ACHN (cell line): ENCODE measurements at places on chromosomes 7 and 10.

DNA sequence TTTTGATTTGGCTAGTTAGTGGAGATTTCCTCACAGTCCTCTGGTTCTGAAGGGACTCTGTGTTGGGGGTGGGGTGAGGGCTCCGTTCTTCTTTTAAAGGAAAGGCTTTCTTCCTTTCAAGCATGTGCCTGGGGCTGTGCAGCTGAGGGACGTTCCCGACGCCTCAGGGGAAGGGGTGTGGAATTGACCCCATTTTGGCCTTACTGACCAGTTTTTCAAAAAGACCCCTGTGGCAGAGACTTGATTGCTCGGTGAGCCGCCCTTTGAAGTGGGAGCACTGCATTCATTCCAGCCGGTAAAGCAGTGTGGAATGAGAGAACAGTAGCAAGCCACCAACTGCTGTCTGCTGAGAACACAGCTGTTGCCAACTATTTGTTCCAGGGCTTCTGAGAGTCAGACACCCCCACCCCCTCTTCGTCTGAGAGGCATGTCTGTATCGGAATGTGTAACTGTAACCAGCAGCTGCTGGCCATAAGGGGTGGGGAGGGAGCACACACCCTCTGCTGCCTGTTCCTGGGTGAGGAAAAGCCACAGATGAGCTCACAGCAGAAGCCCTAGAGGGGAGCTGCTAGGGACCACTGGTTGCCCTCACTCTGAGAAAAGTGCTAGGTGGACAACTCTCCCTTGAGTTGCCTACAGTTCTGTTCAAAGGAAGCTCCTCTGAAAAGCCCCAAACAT, 33.2 kb downstream of the WBP1L start:
- no peak for DNase-seq

DNA sequence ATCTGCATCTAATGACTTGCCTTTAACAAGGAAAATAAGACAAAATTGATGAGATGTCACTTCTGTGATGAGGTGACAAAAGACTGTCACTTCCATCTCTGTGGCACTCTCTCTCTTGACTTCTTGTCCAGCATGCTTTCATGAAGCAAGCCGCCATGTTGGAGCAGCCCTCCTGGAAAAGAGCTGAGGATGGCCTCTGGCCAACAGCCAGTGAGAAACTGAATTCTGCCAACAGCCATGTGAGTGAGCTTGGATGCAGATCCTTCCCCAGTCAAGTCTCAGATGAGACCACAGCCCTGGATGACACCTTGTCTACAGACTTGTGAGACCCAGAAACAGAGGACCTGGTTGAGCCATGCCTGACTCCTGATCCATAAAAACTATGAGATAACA, 412.6 kb upstream of the SHH start:
- DNase-seq, result no peak

DNA sequence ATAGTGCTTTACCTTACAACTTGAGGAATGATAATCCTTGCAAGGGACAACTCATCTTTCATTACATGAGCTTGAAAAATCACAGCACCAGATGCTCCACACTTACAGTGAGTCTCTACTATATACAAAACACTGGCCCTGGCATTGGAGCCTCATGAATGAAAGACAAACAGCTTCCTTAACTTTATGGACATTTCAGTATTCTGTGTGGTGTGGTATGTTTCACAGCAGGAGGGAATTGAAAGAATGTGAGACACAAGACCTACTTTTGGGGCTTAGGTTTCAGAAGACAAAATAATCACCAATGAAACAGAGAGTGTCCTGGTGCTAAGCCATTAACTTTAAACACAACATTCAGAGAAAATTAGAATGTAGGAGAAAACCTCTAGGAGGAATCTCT, 1249.6 kb downstream of the XPNPEP1 start:
- no peak for DNase-seq

DNA sequence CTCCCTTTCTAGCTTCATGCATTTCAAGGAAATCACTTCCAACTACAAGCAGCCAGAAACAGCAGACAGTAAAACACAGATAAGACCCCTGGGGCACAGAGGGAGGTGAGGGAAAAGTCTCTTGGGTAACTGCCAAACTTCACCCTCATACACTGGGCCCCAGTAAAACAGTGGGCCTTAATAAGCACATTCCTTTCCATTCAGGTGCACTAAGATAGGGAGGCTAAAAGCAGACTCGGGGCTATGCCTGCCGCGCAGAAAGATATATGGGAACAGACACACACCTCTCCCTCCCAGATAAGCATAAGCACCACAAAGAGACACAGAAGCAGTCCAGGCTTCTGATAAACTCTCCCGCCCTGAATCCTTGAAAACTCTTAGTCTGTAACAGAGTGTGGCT, 117.0 kb downstream of the TYW1B start:
- no peak for DNase-seq

DNA sequence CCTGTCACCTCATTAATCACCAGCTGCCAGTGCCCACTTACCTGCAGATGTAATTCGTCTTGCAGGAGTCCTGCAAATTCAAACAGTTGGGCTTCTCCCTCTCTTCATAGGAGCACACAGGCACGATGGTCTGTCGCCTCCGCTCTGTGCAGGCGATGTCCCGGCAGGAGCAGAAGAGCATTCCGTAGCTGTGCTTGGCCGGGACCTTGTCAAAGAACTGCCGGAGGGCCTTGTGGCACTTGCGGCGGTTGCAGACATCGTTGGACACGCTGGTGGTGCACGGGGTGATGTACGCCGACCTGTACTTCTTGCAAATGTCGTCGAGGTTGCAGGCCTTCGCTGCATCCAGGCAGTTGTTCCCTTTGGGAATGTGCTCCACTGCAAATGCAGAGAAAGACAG, 147.8 kb downstream of the GFRA1 start:
- DNase-seq, result no peak

- DNase-seq, result peak; percentile 24
Observed at GRCh38 chr10:99676426-99676825, 17.1 kb downstream of the ENTPD7 start.

GRCh38 chr7:106047818-106048705, 64.0 kb downstream of the SYPL1 start:
- DNase-seq, result no peak

DNA sequence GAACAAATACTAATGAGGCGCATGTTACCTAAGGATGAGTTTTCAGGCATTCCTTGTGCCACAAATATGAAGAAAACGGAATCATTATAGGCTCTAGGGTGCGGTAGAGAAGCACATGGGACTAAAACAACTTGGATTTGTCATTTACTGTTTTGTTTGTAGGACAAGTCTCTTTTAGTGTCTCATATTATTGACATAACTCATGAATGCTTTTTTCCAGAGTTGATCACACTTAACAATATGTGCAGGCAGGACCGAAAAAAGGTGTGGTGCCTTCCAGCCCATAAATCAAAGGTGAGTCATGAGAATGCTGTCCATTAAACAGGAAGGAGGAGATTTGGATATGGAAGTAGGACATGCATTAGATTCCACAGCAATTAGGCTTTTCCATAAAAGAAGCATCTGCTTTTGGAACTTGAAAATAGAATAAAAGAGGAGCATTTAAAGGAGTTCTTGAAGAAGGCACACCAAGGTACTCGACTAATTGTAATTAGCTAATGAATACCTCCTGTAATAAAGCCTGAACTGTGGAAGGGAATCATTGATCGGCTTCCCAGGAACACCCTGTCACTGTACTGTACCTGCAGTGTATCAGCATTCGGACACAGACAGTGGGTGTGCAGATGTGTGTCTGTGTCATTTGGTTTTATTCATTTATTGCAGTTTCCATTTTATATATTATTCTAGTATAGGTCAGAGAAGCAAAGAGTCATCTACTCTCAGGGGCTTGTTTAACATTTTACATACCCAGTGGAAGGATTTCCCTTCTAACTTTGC, 119.7 kb upstream of the KLF14 start:
- peak; percentile 20 for DNase-seq

- no peak for DNase-seq
Observed at GRCh38 chr7:4174016-4174415, 508.1 kb upstream of the FOXK1 start.

DNA sequence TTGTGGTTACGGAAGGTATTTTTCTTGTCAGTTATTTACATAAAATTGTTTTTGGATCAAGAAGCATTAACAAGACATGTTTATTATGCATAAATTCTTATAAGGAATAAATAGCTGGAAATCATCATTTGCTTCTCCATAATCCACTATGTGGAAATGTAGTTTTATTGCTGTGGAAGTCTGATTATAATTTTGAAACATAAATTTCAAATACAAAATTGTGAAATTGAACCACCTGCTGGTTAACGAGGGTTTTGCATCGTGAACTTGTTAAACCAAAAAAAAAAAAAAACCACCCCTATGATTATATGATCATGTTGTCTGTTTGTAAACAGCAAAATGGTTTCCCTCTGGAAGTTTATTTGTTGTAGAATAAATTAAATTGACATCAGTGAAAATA, 25.9 kb downstream of the ABRAXAS2 start:
- peak; percentile 45 for DNase-seq

- DNase-seq, result no peak
Observed at GRCh38 chr7:41692251-41692650, 10.6 kb downstream of the INHBA start.

- no peak for DNase-seq
Observed at GRCh38 chr7:82348251-82348650, 95.3 kb downstream of the CACNA2D1 start.

- DNase-seq, result peak; percentile 78
Observed at GRCh38 chr7:87886875-87887274, 10.6 kb downstream of the DBF4 start.

DNA sequence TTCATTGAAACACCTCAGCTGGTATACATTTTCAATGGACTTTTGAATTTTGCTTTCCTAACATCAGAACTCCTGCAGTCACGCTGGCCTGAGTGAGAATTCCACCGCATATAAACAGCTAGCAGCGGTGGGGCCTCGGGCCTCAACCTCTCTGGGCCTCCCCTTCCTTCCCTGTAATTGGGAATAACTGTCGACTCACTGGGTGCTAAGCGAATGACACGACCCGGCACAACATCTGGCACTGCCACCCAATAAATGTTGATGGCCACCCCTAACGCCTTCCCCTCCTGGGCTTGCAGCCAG, 670 bp downstream of the RCC1L start:
- no peak for DNase-seq

DNA sequence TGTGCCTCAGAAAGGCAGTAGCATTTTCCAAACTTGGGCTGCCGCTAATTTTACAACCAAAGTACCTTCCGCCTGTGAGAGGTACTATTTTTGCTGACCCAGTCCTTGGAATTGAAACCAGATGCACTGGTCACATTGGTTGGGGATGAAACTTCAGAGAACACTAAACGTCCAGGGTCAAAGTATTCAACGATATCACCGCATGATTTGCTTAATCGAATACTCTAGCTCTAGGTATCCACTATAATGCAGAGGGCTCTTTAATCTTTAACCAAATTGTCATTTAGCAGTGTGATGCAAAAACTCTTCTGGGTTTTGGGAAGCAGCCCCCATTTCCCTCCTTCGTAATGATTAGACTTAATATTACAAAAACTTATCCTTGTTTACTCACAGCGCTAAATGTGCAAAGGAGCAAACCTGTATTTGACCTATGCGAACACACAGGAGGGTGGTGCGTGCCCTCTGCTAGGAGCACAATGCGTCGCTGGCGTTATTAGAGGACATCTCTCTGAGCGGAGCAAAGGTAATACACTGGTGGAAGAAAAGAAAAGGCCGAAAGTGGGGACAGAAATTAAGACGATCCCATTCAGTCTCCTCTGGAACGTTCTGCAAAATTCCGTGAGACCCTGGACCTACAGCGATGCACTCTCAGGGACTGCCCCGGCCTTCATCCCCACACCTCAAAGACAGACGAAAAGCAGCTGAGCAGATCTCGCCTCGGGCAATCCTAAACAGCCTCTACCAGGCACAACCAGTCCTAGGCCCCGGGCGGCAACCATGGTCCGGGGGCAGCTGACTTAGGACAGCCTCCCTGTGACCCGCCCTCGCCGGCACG, 916 bp upstream of the EEPD1 start:
- DNase-seq, result no peak

DNA sequence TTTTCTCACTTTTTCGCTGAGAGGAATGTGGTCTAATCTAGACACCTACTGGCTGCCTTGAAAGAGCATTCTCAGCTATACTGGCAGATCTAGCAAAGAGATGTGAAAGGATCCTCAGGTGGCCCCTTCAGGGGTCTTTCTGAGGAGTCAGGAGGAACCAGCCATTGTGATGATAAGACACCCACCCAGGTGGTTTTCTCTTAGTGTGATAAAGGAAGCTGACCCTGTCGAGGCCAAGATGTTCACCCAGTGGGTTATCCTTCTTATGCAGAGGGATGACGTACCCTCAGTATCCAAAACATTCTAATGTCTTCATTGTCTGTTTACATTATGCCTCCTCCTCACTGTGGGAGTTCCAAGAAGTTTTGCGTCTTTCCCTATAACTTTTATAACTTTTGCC, 98.3 kb upstream of the LRGUK start:
- DNase-seq, result no peak

- DNase-seq, result no peak
Observed at GRCh38 chr7:30175636-30176147, 40.9 kb downstream of the MTURN start.

- peak; percentile 38 for DNase-seq
Observed at GRCh38 chr7:130144312-130145171, 60.7 kb downstream of the TMEM209 start.
